ENCODE measurements at places on chromosomes 12 and 14.

GRCh38 chr12:52132754-52133161 lies 53.3 kb downstream of the SMIM41 start:
- DNase-seq = peak; percentile 65

- no peak for DNase-seq
These were observed 1063.8 kb downstream of the BCL11B start for GRCh38 chr14:98208211-98208611.

GRCh38 chr12:29563636-29564035 lies 66.2 kb upstream of the OVCH1 start:
- DNase-seq = no peak

DNA sequence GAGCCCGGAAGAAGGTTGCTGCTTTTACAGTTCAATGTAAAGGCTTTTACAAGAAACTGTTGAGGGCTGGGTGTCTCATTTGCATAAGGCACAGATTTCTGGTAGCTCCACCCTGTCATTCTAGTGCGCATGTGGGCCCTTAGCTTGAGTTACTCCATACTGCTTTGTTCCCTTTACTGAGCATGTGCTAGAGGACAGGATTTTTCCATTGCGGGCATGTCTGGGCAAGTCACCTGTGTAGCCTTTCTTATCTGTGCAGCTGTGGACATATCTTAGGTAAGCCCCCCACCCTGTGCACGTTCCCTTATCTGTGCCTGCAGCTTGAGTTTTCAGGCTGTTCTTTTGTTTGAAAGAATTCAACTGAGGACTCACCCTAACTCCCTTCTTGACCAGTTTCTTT lies 56.2 kb upstream of the ARHGAP5 start:
- DNase-seq = no peak

- DNase-seq = no peak
These were observed 12.1 kb downstream of the SIRT4 start for GRCh38 chr12:120314220-120314619.

DNA sequence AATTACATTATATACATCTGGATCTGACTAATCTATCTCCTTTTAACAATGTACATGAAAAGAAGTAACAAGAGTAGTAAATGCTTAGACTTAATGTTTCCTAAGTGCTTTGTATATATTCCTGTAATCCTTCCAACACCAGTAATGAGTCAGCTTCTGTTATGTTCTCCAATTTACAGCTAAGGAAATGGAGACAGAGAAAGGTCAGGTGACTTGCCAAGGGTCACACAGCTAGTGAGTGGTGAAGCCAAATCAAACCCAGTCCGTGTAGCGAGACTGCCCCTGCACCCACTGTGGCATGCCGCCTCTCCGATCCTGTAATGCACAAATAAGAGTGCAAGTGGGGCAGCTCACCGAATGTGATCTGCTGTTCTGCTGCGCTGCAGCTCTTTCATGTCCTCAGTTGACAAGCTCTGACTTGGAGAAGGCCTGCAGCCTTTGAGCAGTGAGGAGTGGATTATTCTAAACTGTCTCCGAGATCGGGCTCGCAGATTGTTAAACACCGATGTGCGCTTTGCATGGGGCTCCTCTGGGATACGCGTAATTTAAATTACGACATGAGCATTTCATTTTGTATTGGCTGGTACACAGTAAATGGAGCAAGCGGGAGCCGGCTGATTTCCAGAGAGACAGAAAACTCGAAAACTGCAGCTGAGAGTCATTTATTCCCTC lies 65.1 kb upstream of the KTN1 start:
- DNase-seq = no peak

GRCh38 chr14:50770586-50770985 lies 60.4 kb downstream of the NIN start:
- DNase-seq = no peak

DNA sequence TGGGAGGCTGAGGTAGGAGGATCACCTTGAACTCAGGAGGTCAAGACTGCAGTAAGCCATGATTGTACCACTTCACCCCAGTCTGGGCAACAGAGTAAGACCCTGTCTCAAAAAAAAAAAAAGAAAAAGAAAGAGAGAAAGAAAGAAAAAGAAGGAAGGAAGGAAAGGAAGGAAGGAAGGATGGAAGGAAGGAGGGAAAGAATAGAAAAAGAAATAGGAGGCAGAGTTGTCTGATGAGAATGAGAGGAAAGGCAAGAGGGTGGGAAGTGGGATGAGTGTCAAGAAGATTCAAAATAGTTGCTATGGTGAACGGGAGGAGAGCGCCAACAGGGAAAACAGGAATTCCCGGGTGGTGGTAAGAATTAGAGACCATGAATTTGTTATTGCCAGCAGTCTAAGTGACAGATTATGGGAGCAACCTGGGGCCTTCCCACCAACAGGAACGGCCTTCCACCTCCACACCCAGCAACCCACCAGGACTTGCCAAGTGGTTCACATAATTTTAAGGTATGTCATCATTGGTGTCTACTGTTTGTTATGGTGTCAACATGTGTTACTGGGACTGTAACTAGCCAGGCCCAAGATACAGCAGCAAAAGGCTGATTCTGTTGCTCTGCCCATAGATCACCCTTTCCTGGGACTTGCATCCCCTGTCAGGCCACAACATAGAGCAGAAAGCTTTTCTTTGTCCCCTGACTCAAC lies 36.1 kb upstream of the C12orf76 start:
- DNase-seq = no peak

GRCh38 chr12:92765871-92766270 lies 63.1 kb downstream of the PLEKHG7 start:
- no peak for DNase-seq

DNA sequence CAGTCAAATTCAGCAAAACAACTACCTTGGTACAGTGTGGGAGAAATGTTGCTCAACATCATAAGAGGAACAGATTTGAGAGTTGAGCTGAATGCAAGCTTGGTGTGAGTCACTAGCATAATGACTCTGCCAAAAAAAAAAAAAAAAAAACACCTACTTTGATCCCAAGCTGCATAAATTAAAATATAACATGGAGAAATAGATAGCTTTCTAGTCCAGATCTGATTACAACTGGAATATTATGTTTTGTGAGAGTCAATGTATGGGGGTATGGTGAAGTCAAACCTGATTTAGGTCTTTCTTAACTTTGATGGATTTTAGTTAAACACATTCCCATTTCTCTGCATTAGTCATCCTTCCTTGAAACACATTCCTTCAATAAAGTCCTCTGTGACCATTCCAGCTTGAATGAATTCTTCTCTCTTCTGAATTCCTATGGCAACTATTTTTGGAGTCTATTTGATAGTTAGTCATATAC lies 188.1 kb downstream of the SLC5A8 start:
- DNase-seq = peak; percentile 40

DNA sequence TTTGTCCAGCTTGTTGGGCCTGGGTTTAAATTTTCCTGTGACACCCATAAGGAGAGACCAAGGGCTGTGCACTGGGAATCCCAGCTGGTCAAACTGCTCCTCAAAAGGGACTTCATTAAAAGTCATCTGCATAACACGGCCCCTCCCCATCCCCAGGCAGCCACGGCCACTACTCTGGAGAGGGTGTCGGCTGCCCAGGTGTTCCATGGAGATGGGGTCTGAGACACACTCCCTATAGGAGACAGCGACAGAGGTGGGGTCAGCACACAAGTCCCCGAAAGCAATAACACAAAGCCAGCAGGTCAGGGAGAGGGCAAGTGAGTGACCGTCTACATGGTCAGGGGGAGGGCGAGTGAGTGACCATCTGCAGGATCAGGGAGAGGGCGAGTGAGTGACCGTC lies 75.6 kb upstream of the BCL11B start:
- no peak for DNase-seq

GRCh38 chr14:102516531-102517391 lies 7.2 kb upstream of the ANKRD9 start:
- DNase-seq = peak; percentile 58

DNA sequence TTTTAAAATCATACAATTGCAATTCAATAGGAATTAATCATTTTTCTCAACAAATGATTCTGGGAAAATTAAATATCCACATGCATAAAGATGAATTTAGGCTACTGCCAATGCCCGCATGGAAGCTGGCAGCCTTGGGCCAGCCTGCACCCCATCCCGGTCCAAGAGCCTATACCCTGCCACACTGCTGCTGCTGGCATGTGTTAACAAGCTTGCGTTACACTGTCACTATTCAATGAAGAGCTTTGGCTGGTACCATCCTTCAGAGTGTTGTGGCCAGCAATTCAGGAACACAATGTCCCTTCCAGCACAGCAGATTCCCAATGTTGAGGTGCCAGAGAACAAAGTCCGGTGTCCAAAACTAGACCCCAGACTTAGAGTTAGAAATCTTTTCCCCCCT lies 13.6 kb upstream of the TAS2R14 start:
- no peak for DNase-seq

GRCh38 chr14:45785240-45785639 lies 532.2 kb upstream of the MIS18BP1 start:
- no peak for DNase-seq

DNA sequence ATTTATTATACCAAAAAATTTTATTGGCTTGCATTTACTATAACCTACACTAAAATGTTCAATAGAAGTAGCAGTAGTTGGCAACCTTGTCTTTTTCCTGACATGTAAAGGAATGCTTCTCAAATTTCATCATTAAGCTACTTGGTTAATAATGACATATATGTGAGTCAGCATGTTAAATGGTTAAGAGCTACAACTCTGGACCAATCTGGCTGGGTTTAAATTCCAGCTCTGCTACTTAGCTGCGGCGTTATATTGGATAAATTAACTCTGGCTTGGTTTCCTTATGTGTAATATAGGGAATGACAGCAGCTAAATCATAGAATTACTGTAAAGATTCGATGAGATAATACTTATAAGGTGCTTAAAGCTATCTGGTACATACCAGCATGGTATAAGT lies 53.7 kb upstream of the OTOGL start:
- DNase-seq = no peak

DNA sequence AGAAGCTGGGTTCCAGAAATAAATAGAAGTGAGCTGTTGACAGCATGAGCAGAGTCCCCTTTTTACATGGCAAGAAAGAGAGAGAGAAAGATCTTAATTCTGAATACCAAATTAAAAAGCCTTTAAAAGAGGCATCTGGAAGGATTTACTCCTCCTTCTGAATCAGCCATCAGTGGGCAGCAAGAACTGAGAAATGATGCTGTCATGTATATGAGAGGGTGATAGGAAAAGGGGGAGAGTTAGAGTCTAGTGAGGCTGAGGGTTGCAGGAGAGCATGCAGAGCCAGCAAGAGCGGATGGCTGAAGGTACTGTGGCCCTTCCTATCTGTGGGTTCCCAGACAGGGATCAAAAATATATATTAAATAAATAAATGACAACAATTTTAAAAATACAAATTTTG lies 34.5 kb upstream of the GNG2 start:
- no peak for DNase-seq

DNA sequence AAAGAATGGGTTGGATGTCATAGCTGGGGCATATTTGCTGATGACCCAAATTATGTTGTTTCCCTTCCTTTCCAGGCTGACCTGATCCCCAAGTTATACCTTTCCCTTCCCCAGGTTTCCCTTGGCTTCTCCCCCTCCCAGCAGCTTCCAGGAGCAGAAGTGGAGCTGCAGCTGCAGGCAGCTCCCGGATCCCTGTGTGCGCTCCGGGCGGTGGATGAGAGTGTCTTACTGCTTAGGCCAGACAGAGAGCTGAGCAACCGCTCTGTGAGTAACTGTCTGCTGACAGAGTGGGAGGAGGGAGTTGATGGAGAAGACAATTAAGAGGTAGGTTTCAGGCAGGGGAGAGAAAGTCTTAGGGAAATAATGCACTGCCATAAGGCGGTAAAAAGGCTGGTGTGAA lies 25.0 kb downstream of the A2ML1 start:
- no peak for DNase-seq

DNA sequence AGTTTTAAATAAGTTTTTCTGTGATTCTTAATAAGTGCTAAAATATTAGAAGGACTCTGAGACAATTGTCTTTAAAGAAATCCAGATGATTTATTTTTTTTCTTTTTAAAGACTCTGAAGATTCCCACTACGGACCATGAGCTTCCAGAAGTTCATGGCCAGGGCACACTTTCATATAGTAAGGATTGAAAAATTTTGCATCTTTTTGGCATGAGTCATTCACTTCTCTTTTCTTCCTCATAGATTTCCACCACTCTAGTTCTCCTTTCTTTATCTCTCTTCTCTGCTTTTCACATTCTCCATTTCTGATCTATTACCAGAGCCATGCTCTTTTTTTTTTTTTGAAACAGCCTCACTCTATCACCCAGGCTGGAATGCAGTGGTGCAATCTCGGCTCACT lies 385.8 kb downstream of the FLRT2 start:
- no peak for DNase-seq

- DNase-seq = no peak
These were observed 73.9 kb downstream of the SLC25A47 start for GRCh38 chr14:100397005-100397404.

- DNase-seq = no peak
These were observed 130.7 kb downstream of the PHETA1 start for GRCh38 chr12:111238075-111238734.

DNA sequence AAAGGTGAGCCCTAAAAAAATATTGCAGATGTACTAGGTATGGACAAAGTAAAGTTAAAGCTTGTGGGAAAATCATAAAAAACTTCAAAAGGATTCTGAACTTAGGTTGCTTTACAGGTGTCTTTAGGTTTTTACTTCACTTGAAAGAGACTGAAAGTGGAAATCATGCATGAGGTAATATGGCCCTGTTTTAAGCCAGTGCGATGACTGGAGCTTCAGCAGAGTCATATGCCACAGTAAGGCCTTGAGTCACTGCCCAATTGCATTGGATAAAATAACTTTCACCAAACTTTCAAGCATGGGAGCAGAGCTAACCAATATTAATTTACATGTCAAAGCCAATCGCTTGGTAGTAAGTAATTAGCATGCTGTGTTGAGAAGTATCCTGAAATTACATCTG lies 63.9 kb upstream of the TMEM260 start:
- peak; percentile 6 for DNase-seq

GRCh38 chr14:34797747-34798583 lies 77.2 kb downstream of the BAZ1A start:
- DNase-seq = no peak

GRCh38 chr14:103492156-103492925 lies 30.3 kb downstream of the CKB start:
- no peak for DNase-seq
